ENCODE measurements at places on chromosomes 12 and 14.

DNA sequence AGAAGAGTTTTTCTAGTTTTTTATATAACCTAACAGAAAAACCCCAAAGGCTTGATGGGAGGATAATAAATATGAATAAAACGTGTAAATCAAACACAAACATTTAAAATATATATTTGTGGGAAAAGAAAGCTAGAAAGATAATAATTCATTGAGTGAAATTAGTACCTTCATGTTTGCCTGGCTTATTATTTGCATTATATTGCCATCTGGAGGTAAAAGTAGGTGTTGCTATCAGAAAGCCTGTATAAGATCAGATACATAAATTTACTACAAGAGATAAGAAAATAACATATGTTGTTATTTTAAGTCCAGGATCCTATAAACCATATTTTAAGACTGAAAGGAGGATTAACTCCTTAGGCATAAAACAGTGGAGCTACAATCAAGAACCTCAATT lies 77.7 kb downstream of the NTS start:
- no peak for DNase-seq

- no peak for DNase-seq
These were observed 35.9 kb downstream of the TRIM9 start for GRCh38 chr14:51059032-51059431.

GRCh38 chr12:96205908-96206307 lies 11.7 kb downstream of the ELK3 start:
- no peak for DNase-seq

GRCh38 chr14:89620436-89620835 lies 203.4 kb upstream of the FOXN3 start:
- DNase-seq, result no peak

GRCh38 chr12:7023114-7023513 lies 4.8 kb upstream of the LPCAT3 start:
- no peak for DNase-seq

DNA sequence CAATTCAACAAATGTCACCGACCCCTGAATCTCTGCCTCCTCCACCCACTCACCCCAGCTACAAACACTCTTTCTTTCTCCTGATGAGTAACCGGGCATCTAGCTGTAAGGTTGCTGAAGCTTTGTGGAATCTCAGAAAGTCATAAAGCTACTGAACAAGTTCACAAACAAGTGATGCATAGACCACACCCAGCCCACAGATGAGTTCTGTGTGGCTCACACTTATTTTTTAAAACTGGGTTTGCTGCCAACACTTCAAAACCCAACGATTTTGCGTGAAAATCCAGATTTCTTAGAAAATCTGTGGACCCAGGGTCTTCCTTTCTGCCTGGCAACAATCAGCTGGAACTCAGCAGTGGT lies 96.1 kb downstream of the APAF1 start:
- DNase-seq, result no peak

- no peak for DNase-seq
These were observed 149.3 kb downstream of the CALM1 start for GRCh38 chr14:90545966-90546751.

- DNase-seq, result no peak
These were observed 519.8 kb upstream of the FLRT2 start for GRCh38 chr14:85010186-85010585.

GRCh38 chr12:18696971-18697602 lies 40.7 kb downstream of the PLCZ1 start:
- DNase-seq, result no peak

GRCh38 chr14:49526101-49526500 lies 60.1 kb downstream of the RPS29 start:
- DNase-seq, result no peak

- no peak for DNase-seq
These were observed 27.4 kb downstream of the EMP1 start for GRCh38 chr12:13223941-13224340.

GRCh38 chr12:51349026-51349425 lies 2.5 kb upstream of the CELA1 start:
- no peak for DNase-seq

GRCh38 chr14:80434574-80435321 lies 223.4 kb upstream of the DIO2 start:
- DNase-seq, result no peak

GRCh38 chr12:10728091-10728490 lies 5.0 kb upstream of the YBX3 start:
- DNase-seq, result no peak

DNA sequence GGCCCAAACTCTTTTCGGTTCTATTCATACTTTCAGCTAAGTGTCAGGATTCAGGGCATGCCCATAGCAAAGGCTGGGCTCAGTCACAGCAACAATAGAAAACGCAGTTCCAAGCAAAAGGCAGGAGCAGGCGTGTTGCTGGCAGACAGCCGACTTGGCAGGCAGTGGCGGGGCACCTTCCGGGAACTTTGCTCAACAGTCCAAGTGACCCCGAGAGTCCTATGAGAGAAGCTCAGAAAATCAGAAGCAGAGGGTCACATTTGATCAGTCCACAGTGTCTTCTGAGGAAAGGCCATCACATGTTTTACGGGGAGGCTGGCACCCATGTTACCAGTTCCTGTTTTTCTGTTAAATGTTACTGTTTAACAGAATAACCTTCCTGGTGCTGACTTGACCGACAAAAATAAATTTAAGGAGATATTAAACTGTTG lies 115.0 kb downstream of the DACT1 start:
- no peak for DNase-seq

DNA sequence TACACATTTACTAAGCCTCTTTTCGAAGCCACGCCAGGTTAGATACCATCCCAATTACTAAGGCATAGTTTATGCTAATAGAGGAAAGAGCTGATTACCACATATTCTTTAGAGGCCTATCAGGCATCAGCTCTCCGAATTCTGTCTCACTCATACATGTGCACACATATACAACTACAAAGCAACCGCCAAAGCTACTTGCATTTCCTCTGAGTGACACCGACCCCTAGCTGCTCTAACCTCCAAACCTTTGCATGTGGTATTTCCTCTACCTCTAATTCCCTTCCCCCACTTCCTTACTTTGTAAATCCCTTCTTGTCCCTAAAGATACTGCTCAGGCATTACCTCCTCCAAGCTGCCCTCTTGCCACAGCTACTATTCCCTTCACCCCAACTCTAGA lies 107.2 kb downstream of the DUSP6 start:
- DNase-seq, result no peak

DNA sequence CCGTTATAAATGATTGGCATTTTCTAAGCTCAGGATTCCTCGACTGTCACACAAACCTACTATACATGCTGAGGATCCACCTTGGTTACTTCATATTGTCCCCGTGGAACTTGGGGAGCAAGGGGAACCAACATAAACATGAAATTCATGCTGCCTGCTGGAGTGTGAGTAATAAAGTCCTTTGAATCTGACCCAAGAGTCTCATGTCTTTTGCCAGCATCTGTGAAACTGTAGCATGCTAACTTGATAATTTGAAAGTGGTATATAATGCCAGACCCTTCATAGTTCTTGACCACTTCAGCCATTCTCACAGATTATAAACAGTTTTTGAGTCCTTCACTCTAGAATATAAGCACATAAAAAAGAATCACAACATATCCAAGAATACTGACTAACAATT lies 17.1 kb downstream of the SLC35F4 start:
- no peak for DNase-seq

GRCh38 chr14:33014710-33015109 lies 76.0 kb downstream of the NPAS3 start:
- no peak for DNase-seq

- DNase-seq, result no peak
These were observed 220.6 kb downstream of the GXYLT1 start for GRCh38 chr12:41924111-41924510.

GRCh38 chr12:2389079-2389790 lies 336.4 kb downstream of the CACNA1C start:
- no peak for DNase-seq

DNA sequence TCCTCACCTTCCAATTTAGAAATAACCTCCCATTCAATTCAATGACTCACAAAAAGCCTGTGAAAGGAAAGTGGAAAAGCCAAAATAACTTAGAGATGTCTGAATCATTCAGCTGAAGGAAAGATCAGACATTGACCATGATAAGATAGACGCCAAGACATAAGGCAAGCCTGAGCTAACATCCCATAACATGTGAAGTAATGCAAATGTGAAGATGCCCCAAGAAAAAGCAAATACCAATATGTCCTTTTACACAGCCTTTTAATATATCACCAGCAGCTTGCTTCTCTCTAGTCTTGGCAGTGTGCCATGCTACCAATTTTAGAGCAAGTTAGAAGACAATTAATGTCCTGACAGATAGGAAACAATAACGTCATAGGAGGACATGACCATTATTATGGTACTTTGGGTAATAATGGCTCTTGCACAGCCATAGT lies 2.4 kb upstream of the NUMB start:
- no peak for DNase-seq

GRCh38 chr12:84825149-84825548 lies 87.5 kb downstream of the SLC6A15 start:
- no peak for DNase-seq

DNA sequence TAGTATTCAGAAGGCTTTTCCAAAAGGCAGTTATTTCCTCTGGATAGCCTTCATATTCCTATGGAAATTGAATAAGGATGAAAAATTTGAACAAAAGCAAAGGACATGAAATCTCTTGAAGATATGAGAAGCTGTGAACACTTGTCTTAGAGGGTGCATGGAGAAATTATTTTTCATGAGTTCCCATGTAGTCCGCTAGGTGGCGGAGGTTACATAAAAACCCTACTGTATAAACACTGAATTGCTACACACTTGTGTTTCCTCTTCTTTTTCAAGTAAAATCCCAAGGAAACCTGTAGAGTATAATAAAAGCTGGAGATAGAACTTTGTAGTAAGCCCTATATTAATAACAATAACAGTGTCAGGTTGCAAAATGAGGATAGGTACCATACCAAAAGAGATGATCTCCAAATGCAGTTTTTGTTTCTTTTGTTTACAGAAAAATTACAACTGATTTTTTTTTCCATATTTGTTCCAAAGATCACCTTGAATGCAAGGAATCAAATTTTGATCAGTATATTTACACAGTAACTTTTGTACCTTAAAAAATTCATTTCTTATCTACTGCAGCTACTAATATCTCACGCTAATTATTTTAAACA lies 37.8 kb upstream of the OR4E1 start:
- no peak for DNase-seq

DNA sequence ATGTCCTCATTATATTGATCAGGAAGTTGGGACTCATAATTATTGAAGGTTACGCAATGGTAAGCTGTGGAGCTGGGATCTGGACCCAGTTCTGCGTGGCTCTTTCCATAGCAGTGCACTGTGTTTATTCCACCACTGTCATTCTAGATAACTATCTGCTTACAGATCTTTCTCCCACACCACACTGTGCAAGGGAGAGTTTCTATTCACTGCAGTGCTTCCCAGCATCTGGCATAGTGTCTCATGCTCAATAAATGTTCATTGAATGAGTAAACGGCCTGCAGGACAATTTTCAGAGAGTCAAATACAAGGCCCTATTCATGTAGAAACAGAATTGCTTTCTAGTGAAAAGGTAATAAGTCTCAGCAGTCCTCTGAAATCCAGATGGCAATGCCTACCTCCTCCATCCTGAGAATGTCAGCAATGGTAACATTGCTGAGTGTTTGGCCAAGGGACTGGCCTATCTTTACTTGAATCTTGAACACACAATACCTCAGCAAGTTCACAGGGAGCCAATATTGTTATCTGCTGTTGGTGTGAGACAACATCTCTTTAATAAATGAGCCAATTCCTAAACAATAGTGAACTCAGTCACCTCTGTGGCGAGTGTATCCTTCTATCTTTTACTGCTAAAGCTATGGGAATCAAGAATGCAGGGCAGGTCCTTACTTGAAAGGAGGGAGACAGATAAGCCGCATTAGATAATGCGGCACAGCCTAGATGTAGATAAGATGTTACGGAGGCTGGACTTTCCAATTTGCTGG lies 332.4 kb upstream of the PRICKLE1 start:
- no peak for DNase-seq

- no peak for DNase-seq
These were observed 386.7 kb downstream of the DAD1 start for GRCh38 chr14:22202313-22202712.

DNA sequence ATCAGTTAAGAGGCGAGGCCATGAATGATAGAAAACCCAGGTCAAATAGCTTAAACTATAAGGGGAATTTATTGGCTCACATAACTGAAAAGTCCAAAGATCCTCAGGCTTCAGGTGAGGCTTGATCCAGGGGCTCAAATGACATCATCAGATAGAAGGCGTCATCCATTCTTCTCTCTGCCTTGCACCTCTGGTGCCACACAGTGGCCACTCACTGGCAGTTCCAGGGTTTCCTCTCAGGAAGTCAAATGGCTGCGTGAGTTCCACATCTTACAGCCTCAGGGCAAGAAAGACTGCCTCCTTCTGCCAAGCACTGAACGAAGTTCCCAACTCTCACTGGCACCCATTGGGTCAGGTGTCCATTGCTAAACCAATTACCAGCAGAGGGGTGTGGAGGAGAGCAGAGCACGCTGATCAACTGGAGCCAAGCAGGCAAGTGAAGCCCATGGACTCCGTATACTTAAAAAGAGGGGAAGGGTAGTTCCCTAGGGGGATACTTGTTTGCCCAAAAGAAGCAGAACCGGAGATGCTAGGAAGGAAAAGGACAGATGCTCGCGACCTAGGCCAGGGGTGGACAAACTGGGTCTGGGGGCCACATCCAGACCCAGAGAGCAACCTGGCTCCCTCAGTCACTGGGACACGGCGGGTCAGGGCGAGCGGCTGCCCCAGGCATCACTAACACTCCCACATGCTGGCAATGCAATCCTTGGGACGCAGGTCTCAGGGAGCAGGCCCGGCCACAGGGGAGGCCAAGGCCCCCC lies 69.3 kb downstream of the SERPINA3 start:
- DNase-seq, result no peak

DNA sequence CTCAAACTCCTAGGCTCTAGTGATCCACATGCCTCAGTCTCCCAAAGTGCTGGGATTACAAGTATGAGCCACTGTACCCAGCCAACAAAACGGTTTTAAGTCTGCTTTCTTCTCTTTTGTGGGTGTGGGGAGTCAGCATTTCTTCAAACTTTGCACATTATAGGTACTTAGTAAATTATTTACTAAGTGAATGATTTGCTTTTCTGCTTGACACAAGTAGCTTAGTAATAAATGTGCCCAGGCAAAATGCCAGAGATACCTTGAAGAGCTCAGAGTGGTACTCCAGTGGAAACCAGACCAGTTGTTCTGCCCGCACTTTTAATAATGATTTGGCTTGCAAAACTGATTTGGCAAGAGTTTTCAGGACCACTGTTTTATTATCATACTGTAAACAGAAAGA lies 15.0 kb downstream of the DEPDC4 start:
- no peak for DNase-seq

- no peak for DNase-seq
These were observed 360.4 kb downstream of the MED13L start for GRCh38 chr12:115916910-115917668.

- DNase-seq, result no peak
These were observed 18.5 kb downstream of the HPD start for GRCh38 chr12:121839993-121840761.

- DNase-seq, result no peak
These were observed 74.2 kb upstream of the GNG2 start for GRCh38 chr14:51786227-51786626.

- no peak for DNase-seq
These were observed 4.4 kb upstream of the ARHGAP5 start for GRCh38 chr14:32072676-32073075.

GRCh38 chr14:33948145-33948868 lies 2.6 kb downstream of the EGLN3 start:
- no peak for DNase-seq

- no peak for DNase-seq
These were observed 6.9 kb downstream of the RFC5 start for GRCh38 chr12:118023301-118023860.
